ENCODE measurements at places on chromosomes 5 and 9.

- no peak for DNase-seq
These were observed 479.0 kb downstream of the ZSWIM6 start for GRCh38 chr5:61811052-61811451.

- no peak for DNase-seq
These were observed 352.7 kb downstream of the SPOCK1 start for GRCh38 chr5:137146402-137146890.

DNA sequence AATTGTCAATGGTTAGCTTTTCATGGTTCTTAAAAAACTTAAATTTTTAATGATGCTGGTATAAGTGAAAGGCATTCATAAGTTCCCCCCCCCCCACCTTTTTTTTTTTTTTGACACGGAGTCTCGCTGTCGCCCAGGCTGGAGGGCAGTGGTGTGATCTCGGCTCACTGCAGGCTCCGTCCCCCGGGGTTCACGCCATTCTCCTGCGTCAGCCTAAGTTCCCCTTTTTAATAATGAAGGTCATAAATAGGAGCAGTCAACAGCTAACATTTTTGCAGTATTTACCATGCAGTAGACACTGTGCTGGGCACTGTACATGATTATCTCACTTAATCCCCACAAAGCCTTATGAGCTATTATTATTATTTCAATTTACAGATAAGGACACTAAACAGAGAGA lies 556.3 kb downstream of the PDE4D start:
- DNase-seq = peak; percentile 55

DNA sequence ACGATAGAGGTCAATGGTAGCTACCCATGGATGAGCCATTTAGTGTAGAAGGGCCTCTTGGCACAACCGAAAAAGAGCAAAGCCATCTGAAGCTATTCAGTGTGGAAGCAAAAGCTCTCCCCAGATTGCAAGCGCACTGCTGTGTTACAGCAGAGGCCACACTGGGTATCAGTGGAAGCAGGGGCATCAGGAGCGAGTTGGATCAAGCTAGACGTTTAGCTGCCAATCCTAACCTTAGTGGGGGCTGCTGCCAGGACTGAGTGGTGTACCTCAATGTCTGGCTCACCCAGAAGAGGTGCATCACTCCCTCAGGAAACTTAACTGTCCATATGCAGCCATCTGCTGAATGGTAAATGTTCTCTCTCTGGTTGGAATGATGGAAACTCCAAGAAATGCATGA lies 44.5 kb downstream of the RAPGEF1 start:
- no peak for DNase-seq

DNA sequence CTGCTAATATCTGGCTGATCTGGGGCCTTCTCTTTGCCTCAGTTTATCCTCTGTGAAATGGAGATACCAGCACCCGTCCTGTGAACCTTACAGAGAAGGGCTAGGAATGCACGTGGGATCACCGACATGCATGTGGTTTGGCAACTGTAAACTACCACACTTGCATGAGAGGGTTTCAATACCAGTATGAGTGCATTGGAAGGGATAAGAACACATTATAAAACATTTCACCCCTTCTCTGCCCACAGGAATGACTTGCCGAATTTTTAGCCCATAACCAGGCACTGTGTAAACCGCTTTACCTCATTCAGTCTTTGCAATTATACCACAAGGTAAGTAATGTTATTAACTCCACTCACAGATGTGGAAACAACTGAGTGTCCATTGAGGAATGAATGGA lies 8.9 kb upstream of the RAB14 start:
- no peak for DNase-seq

DNA sequence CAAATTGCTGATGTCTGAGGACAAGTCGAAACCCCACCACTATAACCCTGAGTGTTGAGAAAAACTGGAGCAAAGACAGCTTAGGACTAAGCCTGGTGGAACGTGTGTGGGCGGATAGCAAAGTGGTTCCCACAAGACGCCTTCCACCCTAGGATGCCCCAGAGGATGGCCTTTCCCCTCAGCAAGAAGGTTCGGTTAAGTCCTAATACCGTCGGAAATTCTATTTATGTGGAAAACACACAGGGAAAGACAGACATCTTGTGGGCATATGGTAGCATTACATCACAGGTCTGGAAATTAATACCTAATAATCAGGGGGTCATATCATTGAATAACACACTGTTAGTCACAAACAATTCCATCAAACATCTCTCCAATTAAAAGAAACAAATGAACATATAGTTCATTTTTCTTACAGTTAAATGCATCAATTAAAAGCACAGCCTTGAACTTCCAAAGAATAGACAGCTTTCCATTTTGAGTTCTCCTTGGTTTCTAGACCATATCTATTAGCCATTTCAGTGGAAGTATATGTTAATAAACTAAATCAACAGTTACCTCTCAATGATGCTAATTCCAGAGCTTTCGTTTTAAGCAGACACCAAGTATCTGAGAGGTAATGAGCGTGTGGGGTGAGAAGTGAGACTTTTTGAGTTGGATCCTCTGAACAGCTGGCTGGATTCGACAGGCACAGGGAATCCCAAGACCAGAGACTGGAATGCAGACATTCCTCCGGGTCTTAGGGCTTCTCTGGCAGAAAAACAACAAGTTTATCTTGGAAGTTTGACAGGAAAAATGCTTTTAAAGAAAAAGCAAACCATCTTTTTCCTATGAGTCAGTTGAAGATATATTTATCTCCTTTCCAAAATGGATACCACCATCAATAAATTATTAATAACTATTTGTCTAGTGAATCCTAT lies 2.9 kb upstream of the ICE1 start:
- DNase-seq = peak; percentile 53
